Non-pigmented ciliary epithelial cell (primary cell): ENCODE measurements at places on chromosomes 6 and 20.

- DNase-seq, result no peak
These were observed 160.6 kb downstream of the GRM4 start for GRCh38 chr6:33985313-33985751.

- no peak for DNase-seq
These were observed 254.2 kb upstream of the HSF2 start for GRCh38 chr6:122145246-122145645.

GRCh38 chr6:79810185-79810705 is 137.1 kb downstream of the ELOVL4 start:
- DNase-seq, result no peak

- no peak for DNase-seq
These were observed 26.9 kb downstream of the FOXF2 start for GRCh38 chr6:1416191-1416760.

- peak; percentile 63 for DNase-seq
These were observed 636 bp upstream of the EEF1A1 start for GRCh38 chr6:73521351-73521985.

- DNase-seq, result no peak
These were observed 746.5 kb downstream of the PTPRT start for GRCh38 chr20:42443200-42443599.

DNA sequence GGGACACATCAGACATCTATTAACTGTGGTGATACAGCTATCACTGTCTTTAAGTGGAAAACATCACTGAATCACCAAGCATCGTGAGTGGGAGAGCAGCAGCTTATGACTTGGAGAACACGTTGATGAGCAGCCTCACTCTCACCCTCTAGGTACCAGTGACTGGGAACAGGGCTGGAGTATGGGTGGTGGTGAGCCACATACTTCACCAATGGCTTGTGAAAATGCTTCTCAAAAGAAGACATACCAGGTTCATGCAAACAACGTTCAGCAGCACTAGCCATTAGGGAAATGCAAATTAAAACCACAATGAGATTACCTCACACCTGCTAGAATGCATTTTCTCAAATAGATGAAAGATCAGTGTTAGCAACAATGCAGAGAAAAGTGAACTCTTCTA is 25.3 kb downstream of the SNX5 start:
- no peak for DNase-seq
